Sciatic nerve (tissue), 2 donors: ENCODE measurements at places on chromosomes 1 and 21. TPM values are rescaled to one million over a fixed set of nuclear protein-coding genes. Genes with fewer than 3 reads are reported as not detected.

Gene ALX3
- total RNA-seq, result not detected

Gene NUF2
- 0.49 TPM for total RNA-seq

Gene FCRL5
- 0.36 TPM for total RNA-seq

Gene LCE1B
- not detected for total RNA-seq

Gene WNT3A
- total RNA-seq, result not detected

Gene TMEM50B
- total RNA-seq, result 60.9 TPM

Gene TNNI3K
- 9.6 TPM for total RNA-seq

Gene SH3D21
- total RNA-seq, result 9.8 TPM

Gene FCN3
- 1.2 TPM for total RNA-seq

Gene SIPA1L2
- total RNA-seq, result 61.5 TPM

Gene RLF
- 23.8 TPM for total RNA-seq

Gene CMPK1
- total RNA-seq, result 111 TPM

Gene AKNAD1
- total RNA-seq, result 1.3 TPM

Gene ETV3
- total RNA-seq, result 32.5 TPM

Gene SMPDL3B
- 0.27 TPM for total RNA-seq

Gene ILDR2
- total RNA-seq, result 6.7 TPM

Gene MANEAL
- total RNA-seq, result 2.3 TPM

Gene GBP6
- not detected for total RNA-seq

Gene MAP3K21
- total RNA-seq, result 1.6 TPM

Gene KCNJ9
- total RNA-seq, result 0.18 TPM

Gene HAO2
- total RNA-seq, result not detected

Gene CFAP74
- total RNA-seq, result 0.09 TPM

Gene AIM2
- 1.5 TPM for total RNA-seq

Gene PCP4L1
- 0.89 TPM for total RNA-seq

Gene ITPKB
- total RNA-seq, result 81.2 TPM
